ENCODE measurements at places on chromosomes 4 and X. TPM values are rescaled to one million over a fixed set of nuclear protein-coding genes. Genes with fewer than 3 reads are reported as not detected.

- no peaks in the 10 kb centered on the region for H3K36me3 ChIP-seq
- no peaks in the 10 kb centered on the region for H3K27me3 ChIP-seq
- no peaks in the 10 kb centered on the region for H3K4me1 ChIP-seq
- no peak overlapping the region for H3K4me3 ChIP-seq
- H3K27ac ChIP-seq, result no peak overlapping the region
Observed at GRCh38 chr4:185127021-185127925, 15.8 kb upstream of the SLC25A4 start.

DNA sequence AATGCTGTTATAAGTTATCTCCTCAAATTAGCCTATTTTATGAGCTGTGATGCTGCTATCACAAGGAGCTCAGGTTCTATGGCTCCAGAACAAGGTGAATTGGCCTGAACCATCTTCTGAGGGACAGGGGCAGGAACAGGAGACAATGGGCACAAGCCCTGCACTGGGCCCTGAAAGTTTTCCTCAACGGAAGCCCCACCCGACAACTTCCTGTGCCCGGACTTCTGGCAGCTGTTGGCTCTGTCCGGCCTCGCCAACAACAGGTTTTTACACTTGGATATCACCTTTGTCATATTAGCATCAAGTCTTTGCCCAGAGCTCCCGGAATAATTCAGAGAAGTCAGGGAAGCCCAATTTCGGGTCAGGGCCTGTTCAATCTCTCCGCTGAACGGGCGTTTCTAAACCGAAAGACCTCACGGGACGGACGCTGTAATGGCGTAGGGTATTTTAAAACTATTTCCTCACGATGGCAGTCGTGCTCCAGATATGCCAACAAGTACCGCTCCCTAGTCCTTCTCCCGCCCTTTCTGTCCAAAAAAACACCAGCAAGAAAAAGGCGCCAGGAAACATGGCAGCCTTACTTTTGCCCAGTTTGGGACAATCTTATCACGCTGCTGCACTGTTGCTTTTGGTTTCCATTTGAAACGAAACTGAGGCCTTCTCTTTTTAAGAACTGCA, 201.0 kb upstream of the STK26 start:
- no peaks in the 10 kb centered on the region for H3K36me3 ChIP-seq
- no peak overlapping the region for H3K4me3 ChIP-seq
- H3K4me1 ChIP-seq, result no peaks in the 10 kb centered on the region
- H3K27ac ChIP-seq, result no peak overlapping the region

GRCh38 chr4:86938771-86939520, 4.1 kb downstream of the AFF1 start:
- H3K4me1 ChIP-seq, result no peaks in the 10 kb centered on the region
- no peak for DNase-seq
- H3K4me3 ChIP-seq, result no peak overlapping the region
- H3K27me3 ChIP-seq, result no peaks in the 10 kb centered on the region
- no peak overlapping the region for H3K27ac ChIP-seq
- H3K36me3 ChIP-seq, result no peaks in the 10 kb centered on the region

DNA sequence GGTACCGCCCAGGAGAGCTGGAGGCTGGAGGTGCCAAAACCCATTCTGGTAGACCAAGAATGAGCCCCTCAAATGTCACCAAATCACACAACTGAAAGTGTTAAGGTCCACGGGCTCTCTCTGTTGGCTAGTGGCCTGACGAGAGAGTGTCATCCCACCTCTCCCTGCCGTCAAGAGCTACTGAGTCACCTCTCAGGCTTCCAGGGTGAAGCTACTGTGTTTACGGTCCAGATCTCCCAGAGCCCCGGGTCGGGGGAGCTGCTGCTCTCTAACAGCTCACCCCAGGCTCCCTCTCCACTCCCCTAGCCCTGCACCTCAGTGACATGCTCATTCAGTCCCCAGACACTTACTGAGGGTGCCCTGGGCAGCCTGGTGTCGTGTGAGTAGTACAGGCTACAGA, 59.2 kb downstream of the ADGRG2 start:
- H3K4me1 ChIP-seq, result peaks cover 11% of the 10 kb centered on the region
- H3K27me3 ChIP-seq, result no peaks in the 10 kb centered on the region
- H3K4me3 ChIP-seq, result no peak overlapping the region
- DNase-seq, result no peak
- H3K36me3 ChIP-seq, result no peaks in the 10 kb centered on the region
- H3K27ac ChIP-seq, result no peak overlapping the region

GRCh38 chrX:155070663-155070974, 317 bp downstream of the CMC4 start:
- DNase-seq, result no peak
- H3K27me3 ChIP-seq, result no peaks in the 10 kb centered on the region
- no peaks in the 10 kb centered on the region for H3K4me1 ChIP-seq
- peak overlapping the region; percentile 77 for H3K27ac ChIP-seq
- H3K36me3 ChIP-seq, result no peaks in the 10 kb centered on the region

DNA sequence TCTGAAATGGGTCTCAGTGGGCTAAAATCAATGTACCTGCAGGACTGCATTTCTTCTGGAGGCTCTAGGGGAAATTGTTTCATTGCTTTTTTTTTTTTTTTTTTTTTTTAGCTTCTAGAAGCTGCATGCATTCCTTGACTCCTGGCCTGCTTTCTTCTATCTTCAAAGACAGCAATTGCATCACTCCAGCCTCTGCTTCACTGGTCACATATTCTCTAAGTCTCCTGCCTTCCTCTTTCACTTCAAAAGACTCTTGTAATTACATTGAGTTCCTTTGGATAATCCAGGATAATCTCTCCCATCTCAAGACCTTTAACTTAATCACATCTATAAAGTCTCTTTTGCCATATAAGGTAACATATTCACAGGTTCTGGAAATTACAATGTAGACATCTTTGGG, 11.3 kb upstream of the PCYT1B start:
- no peaks in the 10 kb centered on the region for H3K36me3 ChIP-seq
- H3K4me1 ChIP-seq, result no peaks in the 10 kb centered on the region
- H3K4me3 ChIP-seq, result no peak overlapping the region
- no peak for DNase-seq
- no peak overlapping the region for H3K27ac ChIP-seq

DNA sequence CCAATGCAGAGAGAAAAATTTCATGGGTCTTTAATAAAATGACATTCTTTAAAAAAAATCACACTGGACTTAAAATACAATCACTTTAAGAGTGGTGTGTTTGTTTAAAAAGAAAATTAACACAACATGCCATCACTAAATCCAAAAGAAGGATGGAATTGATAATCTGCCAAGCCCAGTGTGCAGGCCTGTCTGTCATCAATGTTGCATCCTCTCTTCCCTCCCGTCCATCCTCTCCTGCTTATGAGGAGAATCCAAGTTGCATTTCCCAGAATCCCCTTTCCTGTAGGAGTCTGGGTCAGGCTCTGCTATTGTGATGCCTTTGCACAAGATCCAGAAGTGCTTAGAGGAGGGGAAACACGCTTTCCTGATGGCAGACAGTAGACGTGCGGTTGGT, 169.4 kb downstream of the MID1 start:
- 0 out of 2 replicates have a peak, but pooled peaks cover 11% of the 10 kb centered on the region for H3K4me1 ChIP-seq
- no peak for DNase-seq
- H3K36me3 ChIP-seq, result peaks cover 67% of the 10 kb centered on the region
- no peak overlapping the region for H3K27ac ChIP-seq

The TLR8 gene
- not detected for total RNA-seq

The NALF2 gene
- not detected for total RNA-seq
